ENCODE measurements at places on chromosomes 6 and 20.
A peak's percentile ranks its signal among the peaks of the same experiment; 100 is the strongest.

GRCh38 chr6:31837369-31838113, 10.0 kb downstream of the HSPA1B start:
- DNase-seq, result no peak

DNA sequence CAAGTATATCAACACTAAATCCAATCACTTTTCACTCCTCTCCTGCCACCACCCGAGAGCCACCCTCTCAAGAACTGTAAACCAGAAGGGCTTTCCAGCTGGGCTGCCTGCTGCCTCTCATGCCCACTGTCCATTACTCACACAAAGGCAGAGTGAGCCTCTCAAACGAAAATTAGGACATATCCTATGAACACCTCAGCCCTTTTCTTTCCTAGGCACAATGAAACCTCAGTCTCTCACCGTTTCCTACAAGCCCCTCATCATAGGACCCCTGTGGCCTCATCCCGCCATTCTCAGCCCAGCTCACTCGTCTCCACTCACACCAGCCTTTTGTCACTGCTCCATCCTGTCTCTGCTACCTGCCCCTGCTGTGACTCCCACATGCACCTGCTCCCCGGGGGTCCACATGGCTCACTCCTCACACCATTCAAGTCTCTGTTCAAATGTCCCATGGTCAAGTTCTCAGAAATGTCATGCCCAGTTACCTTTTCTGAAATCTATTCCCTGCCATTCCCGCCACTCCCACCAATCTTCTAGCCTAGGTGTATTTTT, 7.4 kb downstream of the HLA-F start:
- no peak for DNase-seq

DNA sequence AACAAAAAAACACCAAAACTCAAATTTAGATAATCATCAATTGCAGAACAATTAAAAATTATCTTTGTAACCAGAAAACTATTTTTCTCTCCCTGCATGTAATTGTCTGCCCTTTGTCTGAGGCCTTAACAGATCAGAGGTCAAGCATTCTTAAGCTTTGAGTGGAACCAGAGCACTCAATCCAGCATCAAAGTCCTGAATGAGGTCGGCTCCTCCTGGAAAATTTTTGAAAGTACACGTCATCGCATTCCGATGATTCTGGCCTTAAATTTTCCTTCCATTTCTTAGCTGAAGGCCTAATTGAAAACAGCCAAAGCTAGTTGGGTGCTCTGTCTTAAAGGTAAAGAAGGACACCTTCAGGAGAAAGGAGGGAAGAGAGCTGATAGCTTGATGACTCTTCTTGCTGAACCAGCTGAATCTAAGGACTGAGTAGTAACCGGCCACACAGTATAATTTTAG, 510.2 kb upstream of the SULF2 start:
- DNase-seq, result peak; percentile 98

DNA sequence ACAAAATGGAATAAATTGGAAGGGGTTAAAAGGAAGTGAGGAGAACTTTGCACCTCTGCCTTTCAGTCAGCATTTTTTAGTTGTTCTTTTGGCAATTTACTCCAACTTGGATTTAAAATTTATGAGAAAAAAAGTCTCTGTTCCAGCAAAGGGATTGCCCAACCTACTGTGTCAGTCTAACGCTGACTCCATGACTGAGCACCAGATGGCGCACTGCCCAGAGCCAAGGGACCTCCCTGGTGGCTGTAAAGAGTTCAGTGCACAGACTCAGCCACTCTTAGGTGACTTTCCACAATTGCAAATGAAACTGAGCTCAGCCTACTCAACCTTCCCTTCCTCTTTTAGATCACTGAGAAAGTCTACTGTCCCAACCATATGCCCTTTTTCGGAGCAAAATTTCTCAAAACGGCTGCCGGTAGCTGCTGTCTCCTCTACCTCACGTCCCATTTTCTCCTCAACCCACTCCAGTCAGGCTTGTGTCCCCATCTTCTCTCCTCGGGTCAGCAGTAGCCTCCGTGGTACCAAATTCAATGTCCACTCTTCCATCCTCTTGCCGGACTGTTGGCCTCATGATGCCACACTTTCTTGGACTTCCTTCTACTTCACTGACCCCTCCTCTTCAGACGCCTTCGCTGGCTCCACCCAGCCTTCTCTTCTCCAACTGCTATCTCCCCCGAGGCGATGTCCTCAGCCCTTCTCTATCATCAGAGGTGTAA, 38.7 kb downstream of the GSTA2 start:
- DNase-seq, result peak; percentile 74

Measured in fibroblast of the aortic adventitia (primary cell).